ENCODE measurements at places on chromosomes 5 and 9. TPM values are rescaled to one million over a fixed set of nuclear protein-coding genes. Genes with fewer than 3 reads are reported as not detected.
A peak's percentile ranks its signal among the peaks of the same experiment; 100 is the strongest.

The PTPDC1 gene
- total RNA-seq, result 10.1 TPM

The GFI1B gene
- total RNA-seq, result not detected

DNA sequence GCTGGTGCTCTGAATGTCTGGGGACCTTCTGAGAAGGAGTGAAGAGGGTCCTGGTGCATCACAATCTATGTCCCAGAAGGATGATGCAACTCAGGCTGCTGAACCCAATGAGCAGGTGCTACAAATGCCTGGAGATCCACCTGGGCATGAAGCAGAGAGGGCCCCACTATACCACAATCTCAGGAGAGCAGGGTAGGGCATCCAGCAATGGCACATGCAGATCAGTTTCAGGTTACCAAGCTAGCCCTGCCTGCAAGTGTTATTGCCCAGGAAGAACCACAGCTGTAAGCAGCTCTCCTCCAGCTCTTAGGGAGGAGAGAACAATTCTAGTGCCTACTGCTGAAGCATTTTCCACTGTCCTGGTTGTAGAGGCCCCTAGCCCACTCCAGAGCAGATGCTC is 389.2 kb upstream of the TNC start:
- H3K4me3 ChIP-seq, result no peak overlapping the region
- H3K27ac ChIP-seq, result no peak overlapping the region
- no peak for DNase-seq
- no peaks in the 10 kb centered on the region for H3K27me3 ChIP-seq
- no peaks in the 10 kb centered on the region for H3K36me3 ChIP-seq

DNA sequence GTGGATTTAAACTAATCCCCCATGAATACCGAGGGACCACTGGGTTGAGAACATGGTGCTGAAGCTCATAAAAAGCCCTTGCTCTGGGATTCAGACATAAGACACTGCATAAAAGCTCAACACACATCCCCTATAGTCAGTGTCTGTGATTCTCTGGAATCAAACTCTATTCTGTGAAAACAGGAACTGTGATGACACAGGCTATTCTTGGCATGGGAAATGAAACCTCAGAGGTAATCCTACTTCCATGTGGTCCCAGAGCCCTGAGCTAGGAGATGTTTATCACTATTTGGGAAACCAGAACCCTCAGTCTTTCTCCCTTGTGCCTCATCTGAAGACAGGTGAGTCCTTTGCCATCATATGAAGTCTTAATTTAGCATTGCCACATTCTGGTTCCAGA is 135.4 kb upstream of the PRSS3 start:
- no peak overlapping the region for H3K27ac ChIP-seq
- peaks cover 23% of the 10 kb centered on the region for H3K27me3 ChIP-seq

The CSF1R gene
- total RNA-seq, result not detected

The MYOZ3 gene
- total RNA-seq, result 2.6 TPM

- peak overlapping the region; percentile 57 for H3K27ac ChIP-seq
- H3K27me3 ChIP-seq, result no peaks in the 10 kb centered on the region
- peaks cover 12% of the 10 kb centered on the region for H3K4me1 ChIP-seq
- no peak for DNase-seq
- H3K36me3 ChIP-seq, result no peaks in the 10 kb centered on the region
These were observed 159.2 kb upstream of the RAI14 start for GRCh38 chr5:34496701-34497469.

DNA sequence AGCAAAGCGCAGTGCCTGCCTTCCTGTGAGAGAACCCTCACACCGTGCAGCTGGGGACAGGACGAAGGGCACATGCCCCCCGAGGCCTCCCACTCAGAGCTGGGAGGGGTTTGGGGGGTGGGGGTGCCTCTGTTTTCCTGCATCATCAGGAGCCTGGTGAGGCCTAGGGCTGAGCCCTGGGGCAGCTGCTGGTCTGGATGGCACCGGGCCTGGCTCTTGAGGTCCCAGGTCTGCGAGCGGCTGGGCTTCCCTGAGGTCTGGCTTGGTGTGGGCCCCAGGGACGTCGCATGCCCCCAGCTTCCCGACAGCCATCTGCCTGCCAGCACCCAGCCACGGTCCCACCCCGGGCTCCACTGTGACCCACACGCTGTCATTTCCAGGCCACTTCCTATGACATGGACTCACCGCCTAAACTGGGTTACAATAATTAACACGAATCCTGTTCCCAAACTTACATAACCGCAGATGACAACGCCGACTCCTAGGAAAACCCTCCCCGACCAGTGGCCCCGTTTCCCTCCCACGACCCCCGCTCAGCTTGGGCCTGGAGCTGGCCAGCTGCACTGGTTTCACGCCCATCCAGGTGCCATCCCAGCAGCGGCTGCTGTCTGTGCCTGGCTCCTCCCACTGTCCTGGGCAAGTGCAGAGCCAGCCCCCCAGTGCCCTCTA is 8.7 kb downstream of the NACC2 start:
- H3K4me3 ChIP-seq, result no peak overlapping the region
- peaks cover 12% of the 10 kb centered on the region for H3K4me1 ChIP-seq
- no peaks in the 10 kb centered on the region for H3K36me3 ChIP-seq
- H3K27ac ChIP-seq, result no peak overlapping the region
- no peaks in the 10 kb centered on the region for H3K27me3 ChIP-seq

DNA sequence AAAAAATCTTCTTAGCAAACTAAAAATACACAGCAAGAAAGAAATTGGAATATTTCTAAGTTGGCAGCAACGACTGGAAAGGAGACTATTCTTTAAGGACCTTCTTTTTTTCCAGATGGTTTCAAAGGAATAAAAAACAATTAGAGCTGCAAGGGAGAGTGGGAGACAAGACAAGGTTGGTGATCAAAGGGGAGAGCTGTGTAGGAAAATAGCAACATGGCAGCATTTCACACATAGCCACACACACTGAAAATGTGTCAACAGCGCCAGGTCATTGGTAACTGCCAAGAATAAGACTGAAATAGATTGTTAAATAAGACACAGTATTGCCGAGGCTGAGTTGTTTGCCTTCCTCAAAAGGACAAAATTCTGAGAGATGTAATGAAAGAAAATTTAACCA is 88.1 kb upstream of the TLE1 start:
- H3K27ac ChIP-seq, result no peak overlapping the region
- H3K27me3 ChIP-seq, result no peaks in the 10 kb centered on the region
- peaks cover 4% of the 10 kb centered on the region for H3K4me1 ChIP-seq
- H3K4me3 ChIP-seq, result no peak overlapping the region

All from neural crest cell (in vitro differentiated cells).